ENCODE measurements at places on chromosomes 3 and 15. TPM values are rescaled to one million over a fixed set of nuclear protein-coding genes. Genes with fewer than 3 reads are reported as not detected.

The CHST14 gene
- total RNA-seq: 4.3 TPM

The PRR20G gene
- not detected for total RNA-seq

The PLSCR2 gene
- total RNA-seq: 0.28 TPM

The MKRN2OS gene
- 1.6 TPM for total RNA-seq

The RETNLB gene
- not detected for total RNA-seq

The CLSTN2 gene
- total RNA-seq: under 0.01 TPM

The DGKG gene
- 0.34 TPM for total RNA-seq

The GABRB3 gene
- total RNA-seq: 0.34 TPM

The CCR4 gene
- not detected for total RNA-seq

The TM4SF4 gene
- not detected for total RNA-seq

The RBPMS2 gene
- total RNA-seq: not detected

The APBA2 gene
- 5.1 TPM for total RNA-seq

The ANKRD63 gene
- total RNA-seq: not detected

The GPR176 gene
- 8.2 TPM for total RNA-seq

The CAPN3 gene
- 4.6 TPM for total RNA-seq

The LRRC34 gene
- total RNA-seq: 0.43 TPM

The PPP1R14D gene
- total RNA-seq: not detected

The PRSS50 gene
- total RNA-seq: not detected

The DAZL gene
- total RNA-seq: not detected

The SI gene
- not detected for total RNA-seq

The SPINT1 gene
- 485 TPM for total RNA-seq

The ADAMTS9 gene
- 0.34 TPM for total RNA-seq

The CFAP91 gene
- total RNA-seq: 0.07 TPM

The GP5 gene
- total RNA-seq: under 0.01 TPM

Measured in nasal cavity respiratory epithelium epithelial cell of viscerocranial mucosa (primary cell).